Vagina (tissue), 2 donors: ENCODE measurements at places on chromosomes 13 and 19.
A peak's percentile ranks its signal among the peaks of the same experiment; 100 is the strongest.

DNA sequence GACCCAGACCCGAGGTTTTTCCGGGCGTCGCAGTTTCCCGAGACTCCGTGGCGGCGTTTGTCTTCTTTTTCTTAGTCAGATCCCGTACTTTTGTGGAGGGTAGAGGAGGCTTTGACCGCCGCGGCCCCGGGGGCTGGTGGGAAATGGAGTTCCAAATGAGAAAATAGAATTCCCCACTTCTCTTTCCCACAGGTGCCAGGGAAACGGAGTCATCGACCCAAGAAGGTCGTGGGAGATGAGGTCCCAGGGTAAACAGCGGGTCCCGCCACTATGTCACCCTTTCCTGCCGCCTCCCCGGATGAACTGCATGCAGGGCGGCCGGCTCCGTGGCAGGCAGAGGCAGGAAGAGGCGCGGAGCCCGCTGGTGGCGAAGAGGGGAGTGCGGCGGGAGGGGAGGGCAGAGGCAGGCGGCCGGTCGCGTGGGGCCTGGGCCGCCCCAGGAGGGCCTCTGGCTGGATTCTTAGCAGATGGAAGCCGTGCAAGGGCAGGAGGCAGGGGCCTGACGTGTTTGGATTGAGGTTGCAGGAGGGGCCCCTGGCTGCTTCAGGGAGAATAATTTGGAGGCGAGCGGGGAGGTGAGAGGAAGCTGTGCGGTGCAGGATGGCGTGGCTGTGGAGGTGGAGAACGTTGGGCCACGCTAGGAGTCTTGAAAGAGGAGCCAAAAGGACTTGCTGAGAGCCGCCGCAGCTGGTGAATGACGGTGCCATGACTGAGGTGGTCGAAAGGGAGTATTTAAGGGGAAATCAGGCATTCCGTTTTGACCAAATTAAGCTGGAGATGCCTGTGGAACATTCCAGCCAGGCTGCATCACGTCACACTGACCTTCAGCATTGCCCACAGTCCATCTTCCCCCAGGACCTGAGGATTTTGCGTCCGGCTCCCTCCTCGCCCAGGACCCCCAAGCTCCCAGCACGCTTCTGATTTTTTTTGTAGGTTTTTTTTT lies 11.7 kb downstream of the CYTH2 start:
- no peak for DNase-seq

DNA sequence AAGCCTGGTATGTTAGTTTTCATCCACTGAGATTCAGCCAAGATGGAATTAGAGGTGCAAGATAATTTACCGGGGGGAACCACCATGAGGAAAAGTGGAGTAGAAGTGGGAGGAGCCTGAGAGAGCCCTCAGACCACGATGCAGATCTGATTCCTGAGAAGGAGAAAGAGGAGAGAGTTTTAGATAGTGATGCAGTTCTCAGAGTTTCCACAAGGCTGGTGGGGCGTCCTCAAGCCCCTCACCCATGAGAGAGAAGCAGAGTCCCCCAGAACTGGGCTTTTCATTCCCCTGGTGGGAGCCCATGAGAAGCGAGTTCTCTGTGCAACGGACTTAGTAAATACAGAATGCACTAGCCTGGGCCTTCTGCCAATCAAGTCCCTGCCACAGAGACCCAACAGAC lies 18.1 kb downstream of the CEACAM5 start:
- DNase-seq = no peak

DNA sequence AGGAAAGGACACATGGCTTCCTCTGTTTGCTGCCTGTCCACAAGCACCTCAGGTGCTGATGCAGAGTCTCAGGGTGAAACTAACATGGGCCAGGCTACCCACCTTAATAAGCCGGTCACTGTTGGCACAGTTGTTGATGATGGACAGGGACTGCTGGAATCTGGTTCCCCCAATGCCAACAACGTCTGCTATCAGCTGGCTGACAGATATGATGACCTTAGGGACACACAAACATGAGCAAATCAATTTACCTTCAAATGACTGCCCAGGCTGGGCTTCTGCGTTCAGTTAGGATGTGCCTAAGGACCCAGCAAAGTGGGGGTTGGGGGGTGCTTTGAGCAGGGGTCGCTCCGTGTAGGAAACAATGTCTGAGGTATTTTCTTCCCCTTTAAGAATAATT lies 77.1 kb upstream of the SLC15A1 start:
- no peak for DNase-seq

- DNase-seq = no peak
Observed at GRCh38 chr19:47284324-47284899, 9.7 kb downstream of the INAFM1 start.

GRCh38 chr19:29560313-29561075 lies 34.7 kb downstream of the VSTM2B start:
- DNase-seq = peak; percentile 58

GRCh38 chr19:51320280-51320657 lies 8.8 kb downstream of the IGLON5 start:
- DNase-seq = no peak

DNA sequence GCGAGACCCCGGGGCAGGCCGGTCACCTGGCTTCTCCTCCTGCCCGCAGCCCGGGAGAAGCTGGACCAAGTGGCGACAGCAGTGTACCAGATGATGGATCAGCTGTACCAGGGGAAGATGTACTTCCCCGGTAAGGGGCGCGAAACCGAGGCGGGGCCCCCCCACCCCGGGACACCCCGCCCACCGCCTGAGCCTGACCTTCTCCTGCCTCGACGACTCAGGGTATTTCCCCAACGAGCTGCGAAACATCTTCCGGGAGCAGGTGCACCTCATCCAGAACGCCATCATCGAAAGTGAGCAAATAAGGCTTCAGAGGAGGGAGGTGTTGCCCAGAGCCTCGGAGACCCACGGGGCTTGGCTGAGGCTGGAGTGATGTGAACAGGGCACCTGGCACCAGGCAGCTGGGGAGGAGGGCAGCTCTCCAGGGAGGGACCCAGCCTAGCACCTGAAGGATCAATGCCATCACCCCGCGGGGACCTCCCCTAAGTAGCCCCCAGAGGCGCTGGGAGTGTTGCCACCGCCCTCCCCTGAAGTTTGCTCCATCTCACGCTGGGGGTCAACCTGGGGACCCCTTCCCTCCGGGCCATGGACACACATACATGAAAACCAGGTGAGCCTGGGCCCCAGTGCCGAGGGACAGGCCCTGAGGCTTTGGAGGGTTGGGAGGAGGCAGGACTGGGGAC lies 629 bp downstream of the IZUMO4 start:
- no peak for DNase-seq

DNA sequence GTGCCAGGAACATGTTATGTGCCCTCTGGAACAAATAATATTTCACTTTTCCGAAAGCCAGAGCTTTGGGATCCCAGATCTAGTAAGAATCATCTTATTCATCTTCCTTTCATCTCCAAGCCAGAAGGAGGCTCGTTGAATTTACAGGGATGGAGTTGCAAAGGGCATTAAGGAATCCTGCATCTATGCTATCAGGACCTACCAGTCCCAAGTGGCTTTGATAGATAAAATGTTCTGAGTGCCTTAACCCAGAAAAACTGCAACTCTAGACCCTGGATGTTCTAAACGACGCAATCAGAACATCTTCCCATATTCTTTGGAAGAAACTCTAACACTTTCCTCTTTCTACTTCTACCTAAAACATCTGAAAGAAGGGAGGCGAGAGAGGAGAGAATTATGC lies 9.2 kb upstream of the EDDM13 start:
- no peak for DNase-seq

GRCh38 chr13:50714891-50715290 lies 128.6 kb downstream of the DLEU7 start:
- DNase-seq = no peak

DNA sequence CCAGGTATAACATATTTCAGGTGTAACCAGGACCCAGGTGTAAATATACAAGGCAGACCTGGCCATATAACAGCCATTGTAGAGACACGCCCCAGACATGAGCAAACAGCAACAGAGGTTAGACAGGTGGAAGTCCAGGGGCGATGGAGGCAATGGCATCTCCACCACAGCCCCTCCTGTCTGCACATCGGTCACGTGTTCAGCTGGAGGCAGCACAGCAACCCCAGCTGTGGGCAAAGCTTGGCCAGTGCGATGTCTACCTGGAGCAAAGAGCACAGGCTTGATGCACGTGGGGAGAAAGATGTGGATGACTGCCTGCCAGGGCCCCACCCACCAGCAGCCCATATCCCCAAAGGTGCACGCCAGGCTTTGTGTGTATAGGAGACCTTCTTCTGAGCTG lies 4.4 kb downstream of the CYP4F2 start:
- no peak for DNase-seq

- no peak for DNase-seq
Observed at GRCh38 chr19:15212711-15213110, 11.9 kb upstream of the NOTCH3 start.

- DNase-seq = no peak
Observed at GRCh38 chr13:113051641-113052040, 54.0 kb upstream of the F7 start.

- no peak for DNase-seq
Observed at GRCh38 chr19:11587302-11587974, 9.8 kb upstream of the ZNF627 start.
